Daoy (cell line): ENCODE measurements at places on chromosomes 6 and 20. TPM values are rescaled to one million over a fixed set of nuclear protein-coding genes. Genes with fewer than 3 reads are reported as not detected.

DNA sequence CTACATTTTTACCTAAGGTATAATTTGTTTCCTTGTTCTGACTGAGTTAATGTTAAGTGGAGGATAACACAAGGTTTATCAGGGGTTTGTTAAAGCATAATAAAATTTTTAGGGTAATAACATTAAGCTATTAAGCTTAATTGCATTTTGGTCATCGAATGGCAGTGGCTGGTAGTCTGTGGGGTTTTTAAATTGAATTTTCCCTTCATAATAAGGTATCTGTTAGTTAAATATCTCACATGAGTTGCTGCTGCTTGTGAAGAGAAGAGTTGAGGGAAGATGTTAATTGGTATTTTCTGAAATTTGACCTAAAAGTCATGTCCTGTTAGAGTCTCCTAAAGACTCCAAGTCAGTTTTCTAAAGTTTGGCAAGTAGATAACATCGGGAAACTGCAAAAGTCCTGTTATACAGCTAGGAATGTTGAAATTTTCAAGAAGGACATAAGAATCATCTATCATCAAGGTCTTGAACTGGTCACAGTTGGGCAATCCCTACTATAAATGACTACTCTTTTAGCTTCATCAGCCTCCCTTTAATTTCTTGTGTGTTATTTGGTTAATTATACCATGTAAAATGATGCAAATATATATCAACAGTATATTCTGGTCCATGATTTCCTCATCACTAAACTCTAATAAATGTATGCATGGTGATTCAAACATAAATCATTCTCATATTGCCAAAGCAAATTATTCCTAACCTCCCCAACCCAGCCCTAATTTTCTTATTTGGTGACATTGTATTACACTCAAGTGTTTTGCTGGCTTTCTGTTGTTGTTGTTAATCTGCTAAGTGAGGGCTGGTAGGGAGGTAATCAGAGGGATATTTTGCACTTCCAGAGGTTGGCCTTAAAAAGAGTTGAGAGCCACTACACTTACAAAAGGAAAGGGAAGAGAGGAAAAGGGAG, 64.0 kb downstream of the MAP3K5 start:
- no peak for DNase-seq

DNA sequence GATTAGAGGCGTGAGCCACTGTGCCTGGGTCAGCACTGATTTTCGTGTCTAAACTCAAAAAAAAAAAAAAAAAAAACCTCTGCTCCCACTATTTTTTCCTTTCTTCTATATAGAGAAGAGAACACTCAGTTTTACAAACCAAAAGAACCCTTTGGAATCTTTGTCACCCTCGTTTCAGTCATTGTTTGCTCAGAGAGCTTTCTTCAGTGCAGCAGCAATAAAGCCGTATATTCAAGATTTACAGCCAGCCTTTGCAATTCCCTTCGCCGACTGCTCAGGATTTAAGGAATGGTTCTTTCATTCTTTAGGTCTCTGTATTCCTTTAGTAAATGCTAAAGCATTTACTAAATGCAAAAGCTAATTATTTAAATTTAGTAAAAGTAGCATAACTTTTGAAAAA, 20.1 kb downstream of the RIOK1 start:
- DNase-seq: no peak

GRCh38 chr20:57259938-57260921, 6.2 kb downstream of the BMP7 start:
- no peak for DNase-seq

- DNase-seq: no peak
These were observed 137.3 kb downstream of the ZFAND3 start for GRCh38 chr6:37956711-37957275.

Gene CLIC5
- 0.11 TPM in 1 of 2 replicates, not detected in the other for total RNA-seq

Gene SNAP25
- total RNA-seq: 0.09 and 0.80 TPM in 2 replicates

- DNase-seq: no peak
These were observed 31.9 kb downstream of the MARCKS start for GRCh38 chr6:113888956-113889630.

Gene ANKRD66
- not detected in 2 replicates for total RNA-seq

- no peak for DNase-seq
These were observed 76.3 kb downstream of the RNF144B start for GRCh38 chr6:18463429-18463828.

DNA sequence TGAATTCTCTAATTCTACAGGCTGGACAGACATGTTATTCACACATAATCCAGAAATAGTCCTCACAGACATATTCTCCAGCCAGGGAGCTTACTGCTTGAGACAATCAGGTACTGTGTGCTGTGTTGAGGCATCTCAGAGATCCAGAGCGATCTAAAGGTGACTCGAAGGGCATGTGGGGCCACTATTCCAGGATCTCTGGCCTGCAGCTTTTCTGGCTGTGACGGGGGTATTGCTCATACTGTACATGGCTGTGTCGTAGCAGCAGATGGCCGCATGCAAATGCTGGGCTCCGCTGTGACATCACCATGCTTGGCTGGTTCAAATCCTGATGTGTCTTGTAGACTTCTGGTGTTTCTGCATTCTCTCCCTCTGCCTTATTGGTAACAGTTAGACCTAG, 37.8 kb downstream of the CD109 start:
- DNase-seq: no peak

- no peak for DNase-seq
These were observed 77.0 kb upstream of the MLN start for GRCh38 chr6:33880766-33881165.

DNA sequence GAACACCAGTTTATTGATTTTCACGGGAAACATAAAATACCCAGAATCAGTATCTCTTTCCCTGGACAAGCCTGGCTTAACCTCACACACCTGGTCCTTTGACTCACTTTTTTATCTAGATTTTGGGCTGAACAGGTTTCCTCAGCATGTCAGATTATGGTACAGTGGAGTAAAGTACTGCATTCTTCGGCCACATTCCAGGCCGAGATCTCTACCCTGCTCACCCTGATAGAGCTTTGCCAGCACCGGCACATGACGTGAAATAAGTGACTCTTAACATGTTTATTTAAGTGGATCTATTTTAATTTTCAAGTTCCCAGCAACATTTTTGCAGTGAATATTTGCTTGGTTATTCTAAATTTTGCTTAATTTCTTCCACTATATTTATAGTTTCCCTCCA, 79.0 kb upstream of the POPDC3 start:
- no peak for DNase-seq

DNA sequence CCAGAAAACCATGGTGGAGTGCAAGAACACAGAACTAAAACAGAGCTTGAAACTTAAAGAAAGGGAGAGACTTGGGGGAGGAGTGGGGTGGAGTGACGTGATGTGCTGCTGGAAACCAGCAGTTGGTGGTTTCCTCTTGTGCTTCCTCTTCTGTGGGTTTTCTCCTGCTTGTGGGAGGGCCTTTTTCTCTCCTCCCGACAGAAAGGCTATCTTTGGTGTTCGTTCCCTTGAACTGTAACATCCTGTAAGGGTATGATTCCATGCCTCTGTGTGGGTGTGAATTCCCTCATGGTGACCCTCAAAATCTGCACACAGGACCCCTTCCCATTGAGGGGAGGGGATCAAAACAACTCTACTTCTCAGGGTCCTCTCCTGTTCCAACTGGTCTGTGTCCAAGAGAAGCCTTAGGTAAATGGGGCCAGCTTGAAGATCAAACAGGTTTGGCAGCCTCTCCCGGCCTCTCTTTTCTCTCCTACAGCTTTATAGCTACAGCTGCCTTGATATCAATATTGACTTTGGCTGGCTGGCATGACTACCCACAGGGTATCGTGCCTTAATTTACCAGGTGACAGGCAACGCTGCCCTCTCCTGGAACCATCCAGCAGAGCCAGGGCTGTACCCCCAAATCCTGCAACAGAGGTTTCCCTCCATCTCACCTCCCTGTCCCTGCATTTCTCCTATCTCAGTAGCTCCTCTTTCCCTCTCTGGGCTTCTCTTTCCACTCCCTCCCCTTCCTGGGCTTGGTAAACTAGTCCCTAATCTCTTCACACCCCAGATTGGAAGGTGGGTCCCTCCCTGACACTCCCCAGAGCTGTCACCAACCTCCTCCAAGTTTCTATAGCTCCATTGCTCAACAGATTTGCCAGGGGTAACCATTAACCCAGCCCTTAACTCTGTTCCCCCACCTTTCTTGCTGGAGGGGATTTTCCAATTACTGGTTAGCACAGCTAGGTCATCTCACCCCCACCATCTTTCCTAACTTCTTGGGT, 1.5 kb upstream of the MSH5 start:
- DNase-seq: peak; percentile 93

DNA sequence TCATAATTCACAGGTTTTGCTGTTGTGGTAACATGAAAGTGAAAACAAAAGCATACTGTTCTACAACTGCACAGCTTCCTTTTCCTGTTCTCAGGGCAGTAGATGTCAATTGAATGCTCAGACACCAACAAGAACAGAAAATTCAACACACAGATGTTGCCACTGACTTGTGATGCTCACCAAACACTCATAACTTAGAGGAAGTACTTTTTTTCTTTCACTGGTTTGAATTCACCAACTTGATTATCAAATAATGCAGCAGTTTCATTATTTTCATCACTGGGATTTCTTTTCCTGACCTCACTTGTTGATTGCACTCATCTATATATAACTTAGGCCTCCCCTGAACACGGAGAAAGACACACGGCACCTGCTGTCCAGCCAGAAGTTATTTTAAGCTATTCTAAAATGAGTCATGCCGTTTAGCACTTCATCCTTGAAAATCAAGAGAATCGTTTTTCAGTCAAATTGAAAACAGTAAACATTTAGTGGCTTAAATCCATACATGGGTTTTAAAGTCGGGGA, 949 bp downstream of the TXLNB start:
- no peak for DNase-seq

Gene LRRC73
- total RNA-seq: 2.1 TPM in 1 of 2 replicates, not detected in the other

DNA sequence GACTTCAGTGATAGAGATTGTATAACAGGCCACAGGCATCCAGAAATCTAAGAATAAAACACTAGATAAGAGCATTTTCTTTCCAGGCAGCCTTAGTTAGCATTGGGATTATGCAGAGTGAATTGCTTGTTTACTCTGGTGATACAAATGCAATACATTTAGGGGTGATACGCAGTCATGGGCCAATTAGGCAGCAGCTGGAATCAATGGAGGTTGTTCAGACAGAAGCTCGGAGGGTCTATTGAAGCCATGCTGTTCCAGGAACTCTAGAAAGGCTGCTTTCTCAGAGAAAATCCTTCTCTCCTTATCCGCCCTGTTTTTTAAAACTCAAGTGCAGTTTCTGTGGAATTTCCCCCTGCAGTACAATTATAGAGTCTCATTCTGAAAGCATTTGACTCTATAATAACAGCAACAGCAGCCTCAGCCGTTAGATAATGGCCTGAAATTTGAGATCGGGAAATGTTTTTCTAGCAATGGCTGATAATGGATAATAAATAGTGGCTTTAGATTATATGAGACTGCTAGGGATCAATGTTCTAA, 364.3 kb upstream of the HS3ST5 start:
- DNase-seq: no peak

DNA sequence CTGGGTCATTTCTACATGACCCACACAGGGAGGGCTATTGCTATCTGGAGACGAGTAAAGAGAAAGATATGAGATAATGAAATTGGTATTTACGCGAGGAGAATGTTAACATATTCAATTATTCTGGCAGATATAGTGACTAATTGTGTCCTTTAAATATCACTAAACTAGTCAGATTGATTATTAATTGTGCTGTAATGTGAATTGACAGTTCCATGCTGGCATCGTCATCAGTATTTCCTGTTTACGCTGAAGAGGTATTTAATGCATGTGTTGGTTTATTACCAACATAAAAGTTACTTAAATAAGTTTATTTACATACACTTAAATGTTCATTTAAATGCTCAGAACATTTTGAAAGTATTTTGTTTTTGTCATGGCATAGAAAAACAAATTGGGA, 35.7 kb upstream of the OGFRL1 start:
- no peak for DNase-seq

DNA sequence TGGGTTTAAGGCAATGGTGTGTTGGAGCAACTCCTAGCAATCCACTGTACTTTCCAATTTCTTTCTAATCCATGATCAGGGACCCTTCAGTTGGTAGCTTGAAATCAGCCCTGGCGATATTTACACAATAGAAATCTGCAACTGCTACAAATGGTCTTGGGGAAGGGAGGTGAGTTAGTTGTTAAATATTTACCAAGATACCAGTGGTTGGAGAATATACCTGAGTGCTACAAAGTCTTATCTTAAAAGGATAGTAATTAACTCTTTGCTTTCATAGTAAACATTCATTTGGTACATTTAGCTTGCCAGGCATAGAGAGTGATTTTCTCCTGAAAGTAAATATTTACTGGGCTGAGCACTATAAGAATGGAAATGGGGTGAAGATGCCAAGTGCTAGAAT, 568.2 kb downstream of the BCKDHB start:
- no peak for DNase-seq

GRCh38 chr6:31525553-31525931, 3.2 kb upstream of the MCCD1 start:
- no peak for DNase-seq

- DNase-seq: peak; percentile 19
These were observed 672 bp downstream of the SIRPA start for GRCh38 chr20:1895674-1896483.

DNA sequence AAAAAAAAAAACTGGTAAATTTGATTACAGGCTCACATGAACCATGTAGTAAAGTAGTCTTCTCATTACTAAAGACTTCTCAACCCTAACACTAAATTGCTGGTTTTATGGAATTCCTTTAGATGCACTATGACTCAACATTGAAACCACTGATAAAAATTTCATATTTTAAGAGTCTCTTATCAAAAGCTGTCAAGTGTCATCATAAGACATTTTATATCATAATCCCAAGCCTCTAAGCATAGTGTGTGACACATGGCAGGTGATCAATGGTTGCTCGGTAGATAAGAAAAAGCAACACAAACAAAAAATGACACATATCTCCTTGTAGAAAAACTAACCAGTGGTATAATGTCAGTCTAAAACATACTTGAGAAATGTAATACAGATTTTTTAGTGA, 258.4 kb downstream of the RNGTT start:
- DNase-seq: no peak

- DNase-seq: no peak
These were observed 609.3 kb upstream of the CITED2 start for GRCh38 chr6:139983555-139984276.

- DNase-seq: no peak
These were observed 55.0 kb downstream of the LYRM2 start for GRCh38 chr6:89583559-89583958.

DNA sequence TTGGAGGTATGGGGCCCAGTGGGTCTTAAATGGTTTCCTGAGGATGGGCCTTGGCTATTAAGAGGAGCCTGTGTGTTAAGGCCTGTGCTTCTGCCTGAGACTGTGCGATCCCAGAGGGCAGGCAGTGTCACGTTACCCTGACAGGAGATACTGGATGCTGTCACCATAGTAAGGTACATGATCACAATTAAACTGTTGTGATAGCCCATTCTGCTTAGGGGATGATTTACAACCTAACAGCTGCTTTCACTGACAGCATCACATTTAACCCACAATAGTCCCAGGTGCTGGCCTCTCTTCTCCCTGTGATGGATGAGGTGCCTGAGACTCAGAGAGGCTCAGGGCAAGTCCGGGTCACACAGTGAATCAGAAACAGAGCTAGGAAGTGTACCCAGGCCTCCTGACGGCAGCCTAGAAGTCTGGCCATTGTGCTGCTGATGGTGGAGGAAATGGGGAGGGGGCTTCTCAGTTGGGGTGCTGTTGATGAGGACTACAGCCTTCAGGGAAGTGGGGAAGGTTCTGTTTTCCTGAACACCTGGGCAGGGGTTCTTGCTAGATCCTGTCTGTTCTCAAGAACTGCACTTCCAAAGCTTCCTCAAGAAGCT, 97.3 kb downstream of the MDGA1 start:
- DNase-seq: no peak
